Activated T-helper 2 cell treated with anti-CD3 and anti-CD28 coated beads, Interferon-gamma antibody, Interleukin-2, Interleukin-4, amounts not matched to agents 10 μg/mL and 5 μg/mL and 100 μg/mL, durations not matched to agents 14 hours and 24 hours and 36 hours (primary cell): ENCODE measurements at places on chromosomes 2 and 18. TPM values are rescaled to one million over a fixed set of nuclear protein-coding genes. Genes with fewer than 3 reads are reported as not detected.

DNA sequence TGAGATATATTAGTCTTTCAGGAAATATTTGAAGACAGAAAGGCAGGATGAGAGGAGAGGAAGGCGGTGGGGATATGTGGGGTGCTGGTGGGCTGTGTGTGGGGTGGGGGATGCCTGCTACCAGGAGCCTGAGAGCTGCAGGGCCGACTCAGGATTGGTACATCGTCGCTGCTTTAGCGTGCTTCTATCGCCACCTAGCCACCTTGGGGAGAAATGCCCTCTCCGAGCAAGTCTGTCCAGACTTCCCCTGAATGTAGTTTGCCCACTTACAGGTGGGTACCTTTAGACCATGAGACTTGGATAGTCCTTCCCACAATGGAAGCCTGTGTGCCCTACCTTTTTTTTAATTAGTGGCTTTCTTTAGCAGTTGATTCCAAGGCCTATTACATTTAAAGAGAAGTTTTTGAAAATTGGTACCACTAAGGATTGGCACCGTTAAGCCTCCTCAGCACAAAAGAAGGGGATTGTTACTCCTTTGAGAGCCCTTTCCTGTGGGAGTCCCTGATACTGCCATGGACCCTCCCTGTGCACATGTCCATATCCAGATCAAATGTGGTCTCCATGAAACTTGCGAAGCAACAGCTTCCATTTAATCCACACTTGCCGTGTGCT, 114.1 kb upstream of the NDUFV2 start:
- H3K36me3 ChIP-seq = no peaks in the 10 kb centered on the region
- no peaks in the 10 kb centered on the region for H3K4me1 ChIP-seq
- no peak overlapping the region for H3K4me3 ChIP-seq
- peak; percentile 26 for DNase-seq

GRCh38 chr2:32910883-32911598, 35.7 kb upstream of the LTBP1 start:
- no peaks in the 10 kb centered on the region for H3K36me3 ChIP-seq
- H3K27ac ChIP-seq = no peak overlapping the region
- no peak for DNase-seq
- H3K4me1 ChIP-seq = no peaks in the 10 kb centered on the region
- peaks cover 1% of the 10 kb centered on the region for H3K27me3 ChIP-seq

DNA sequence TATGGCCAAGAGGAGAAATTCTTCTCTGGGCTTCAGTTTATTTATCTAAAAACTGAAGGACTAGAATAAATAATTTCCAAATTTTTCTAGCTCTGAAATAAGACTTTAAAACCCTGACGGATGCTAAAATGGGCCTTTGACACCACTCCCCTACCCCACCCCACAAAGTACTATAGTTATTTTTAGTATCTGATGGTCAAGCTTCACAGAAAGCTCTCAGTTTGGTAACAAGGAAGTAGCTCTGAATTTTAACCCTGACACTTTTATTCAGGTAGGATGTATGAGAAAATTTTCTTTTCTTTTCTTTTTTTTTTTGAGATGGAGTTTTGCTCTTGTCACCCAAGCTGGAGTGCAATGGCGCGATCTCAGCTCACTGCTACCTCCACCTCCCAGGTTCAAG, 2.4 kb downstream of the RBKS start:
- DNase-seq = no peak
- H3K4me1 ChIP-seq = peaks cover 33% of the 10 kb centered on the region
- H3K27ac ChIP-seq = no peak overlapping the region
- no peaks in the 10 kb centered on the region for H3K27me3 ChIP-seq
- peaks cover 5% of the 10 kb centered on the region for H3K36me3 ChIP-seq
- no peak overlapping the region for H3K4me3 ChIP-seq

- H3K4me1 ChIP-seq = no peaks in the 10 kb centered on the region
- H3K27ac ChIP-seq = no peak overlapping the region
- H3K27me3 ChIP-seq = no peaks in the 10 kb centered on the region
- DNase-seq = no peak
These were observed 777.7 kb upstream of the ACVR2A start for GRCh38 chr2:147067136-147067535.

DNA sequence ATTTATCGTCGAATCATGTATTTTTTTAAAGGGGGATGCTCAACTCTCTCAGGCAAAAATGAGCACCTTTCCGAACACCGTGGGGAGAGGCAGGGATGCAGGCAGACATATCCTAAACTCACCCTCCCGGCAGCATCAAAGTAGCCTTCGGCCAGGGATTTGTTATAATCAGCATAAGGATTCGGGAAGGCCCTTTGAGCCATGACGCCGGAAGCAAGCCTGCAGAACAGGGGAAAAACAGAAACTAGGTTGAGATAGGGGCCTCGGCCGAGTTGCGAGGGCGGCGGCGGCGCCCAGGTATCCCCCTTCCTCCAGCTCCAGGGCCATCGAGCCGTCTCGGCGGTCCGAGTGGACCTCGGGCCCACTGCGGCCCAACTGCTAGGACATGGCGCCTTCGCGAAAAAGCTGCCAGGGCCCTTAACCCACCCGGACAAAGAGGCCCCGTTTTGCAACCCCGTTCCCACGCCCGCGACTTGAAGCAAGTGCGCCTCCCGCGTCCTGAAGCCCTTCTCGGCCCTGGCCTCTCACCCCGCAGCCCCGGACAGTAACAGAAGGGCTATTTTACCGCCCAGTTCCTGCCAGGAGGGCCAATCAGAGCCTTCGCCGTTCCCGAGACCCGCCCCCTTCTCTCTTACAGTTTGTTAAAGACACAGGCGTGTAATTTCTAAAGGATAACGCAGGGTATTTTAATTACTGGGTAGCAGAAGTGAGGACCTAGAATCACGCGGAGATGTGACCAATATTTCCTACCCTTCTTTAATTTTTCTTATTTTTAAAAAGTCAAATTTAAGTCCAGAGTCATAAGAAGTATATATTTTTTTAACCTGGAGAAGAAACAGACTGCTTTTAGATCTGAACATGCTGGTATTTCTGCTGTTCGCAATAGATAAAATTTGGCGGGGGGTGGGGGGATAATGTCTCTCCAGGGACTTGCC, at the start of gene LANCL1:
LANCL1 (minus strand) TSS at position 566 of the 935 bp plus-strand sequence; CDS start at position 203, 363 bp downstream.
- DNase-seq = peak; percentile 77
- H3K36me3 ChIP-seq = peaks cover 18% of the 10 kb centered on the region
- H3K4me1 ChIP-seq = peaks cover 35% of the 10 kb centered on the region
- H3K4me3 ChIP-seq = peak within 1 kb of the TSS; percentile 96
- H3K27me3 ChIP-seq = no peaks in the 10 kb centered on the region

- H3K4me1 ChIP-seq = no peaks in the 10 kb centered on the region
- no peaks in the 10 kb centered on the region for H3K36me3 ChIP-seq
- H3K27ac ChIP-seq = no peak overlapping the region
- no peak overlapping the region for H3K4me3 ChIP-seq
These were observed 128.6 kb upstream of the NYAP2 start for GRCh38 chr2:225270861-225271260.

DNA sequence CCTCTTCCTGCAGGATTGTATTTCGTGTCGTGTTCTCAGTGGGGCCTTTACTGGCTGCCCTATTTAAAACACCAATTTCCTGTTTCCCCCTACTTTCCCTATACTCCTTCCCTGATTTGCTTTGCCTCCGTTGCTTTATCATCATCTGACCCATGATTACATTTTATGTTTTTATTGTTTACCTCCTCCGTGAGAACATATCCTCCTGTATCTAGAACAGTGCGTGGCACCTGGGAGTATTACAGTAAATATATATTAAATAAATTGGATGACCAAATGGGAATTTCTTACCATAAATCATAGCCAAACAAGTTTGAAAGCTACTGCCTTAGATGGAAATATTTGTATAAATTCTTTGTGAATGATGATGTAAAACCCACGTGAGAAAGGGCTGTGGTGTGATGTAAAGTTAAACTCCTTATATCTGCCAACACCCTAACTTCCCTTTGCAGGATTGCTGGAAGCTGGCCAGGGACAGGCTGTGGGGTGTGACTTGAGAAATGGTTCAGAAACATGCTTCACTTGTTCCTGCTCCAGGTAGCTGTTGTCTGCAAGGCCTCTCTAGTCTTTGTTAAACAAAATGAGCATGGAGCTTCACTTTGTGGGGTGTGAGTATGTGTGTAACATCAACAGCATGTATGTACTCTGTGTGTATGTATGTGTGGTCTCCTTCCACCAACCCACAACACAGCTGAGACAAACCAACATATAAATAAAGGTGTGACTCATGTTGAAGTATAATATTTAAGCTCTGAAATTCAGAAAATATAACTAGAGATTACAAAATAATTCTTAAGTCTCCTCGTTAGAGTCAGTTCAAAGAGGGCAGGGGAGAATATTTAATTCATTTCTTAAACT, 40.3 kb downstream of the LHCGR start:
- H3K36me3 ChIP-seq = no peaks in the 10 kb centered on the region
- H3K27ac ChIP-seq = no peak overlapping the region
- H3K4me3 ChIP-seq = no peak overlapping the region
- no peaks in the 10 kb centered on the region for H3K4me1 ChIP-seq
- no peak for DNase-seq

- H3K4me3 ChIP-seq = no peak overlapping the region
- H3K27ac ChIP-seq = peak overlapping the region; percentile 33
- no peak for DNase-seq
- H3K27me3 ChIP-seq = no peaks in the 10 kb centered on the region
- peaks cover 77% of the 10 kb centered on the region for H3K36me3 ChIP-seq
These were observed 54.7 kb downstream of the INO80D start for GRCh38 chr2:206031162-206031784.

DNA sequence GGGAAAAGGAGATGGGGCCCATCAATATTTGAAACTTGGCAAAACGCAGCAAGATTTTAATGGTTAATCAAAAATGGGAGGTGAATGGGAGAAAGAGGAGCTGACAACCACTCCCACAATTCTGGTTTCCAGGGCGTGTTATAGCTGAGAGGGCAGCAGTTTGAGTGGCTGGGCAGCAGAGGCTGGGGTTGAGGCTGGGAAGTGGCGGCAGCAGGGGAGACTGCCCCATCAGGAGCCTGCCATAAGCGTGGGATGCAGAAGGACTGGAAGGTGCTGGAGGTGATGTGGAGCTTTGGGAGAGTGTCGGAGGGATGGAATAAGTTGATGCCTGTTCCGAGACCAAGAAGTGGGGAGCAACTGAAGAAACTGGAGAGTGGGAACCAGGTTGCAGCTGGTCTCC, 48.9 kb upstream of the SH3RF3 start:
- DNase-seq = no peak
- H3K4me3 ChIP-seq = no peak overlapping the region
- H3K27ac ChIP-seq = no peak overlapping the region
- no peaks in the 10 kb centered on the region for H3K36me3 ChIP-seq
- H3K4me1 ChIP-seq = no peaks in the 10 kb centered on the region

DNA sequence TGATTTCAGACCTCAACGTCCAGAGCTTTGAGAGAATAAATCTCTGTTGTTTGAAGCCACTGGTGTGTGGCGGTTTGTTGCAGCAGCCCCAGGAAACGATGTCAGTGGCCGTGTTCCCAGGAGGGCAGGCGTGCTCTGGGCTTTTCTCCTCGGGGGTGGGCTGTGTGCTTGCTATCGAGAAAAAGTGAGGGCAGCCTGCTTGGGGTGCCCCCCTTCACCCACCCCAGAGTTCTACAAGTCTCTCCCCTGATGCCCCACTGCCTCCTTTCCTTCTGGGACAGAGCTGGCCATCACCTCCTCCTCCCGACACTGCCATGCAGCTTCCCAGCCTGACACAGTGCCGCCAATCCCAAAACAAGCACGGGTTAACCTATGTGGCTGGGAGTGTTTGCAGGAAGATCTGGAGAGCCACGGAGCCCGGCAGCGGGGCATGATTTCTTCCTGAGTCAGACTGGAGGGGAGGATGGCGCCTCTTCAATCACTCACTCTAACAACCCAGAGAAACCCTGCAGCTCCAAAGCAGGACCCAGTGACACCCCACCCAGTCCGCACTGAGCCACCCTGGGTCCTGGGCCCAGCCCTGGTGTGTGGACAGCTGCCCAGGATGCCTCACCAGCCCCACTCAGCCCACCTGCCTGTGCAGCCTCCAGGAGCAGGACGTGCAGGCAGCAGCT, 213.7 kb upstream of the RAB6C start:
- no peak overlapping the region for H3K27ac ChIP-seq
- no peaks in the 10 kb centered on the region for H3K4me1 ChIP-seq
- no peak for DNase-seq
- H3K4me3 ChIP-seq = no peak overlapping the region

GRCh38 chr2:143720095-143720664, 591.0 kb downstream of the ARHGAP15 start:
- no peak for DNase-seq
- no peaks in the 10 kb centered on the region for H3K27me3 ChIP-seq
- no peak overlapping the region for H3K27ac ChIP-seq

- H3K36me3 ChIP-seq = no peaks in the 10 kb centered on the region
- no peak overlapping the region for H3K4me3 ChIP-seq
- no peaks in the 10 kb centered on the region for H3K4me1 ChIP-seq
These were observed 133.4 kb upstream of the GPC1 start for GRCh38 chr2:240302041-240302440.

DNA sequence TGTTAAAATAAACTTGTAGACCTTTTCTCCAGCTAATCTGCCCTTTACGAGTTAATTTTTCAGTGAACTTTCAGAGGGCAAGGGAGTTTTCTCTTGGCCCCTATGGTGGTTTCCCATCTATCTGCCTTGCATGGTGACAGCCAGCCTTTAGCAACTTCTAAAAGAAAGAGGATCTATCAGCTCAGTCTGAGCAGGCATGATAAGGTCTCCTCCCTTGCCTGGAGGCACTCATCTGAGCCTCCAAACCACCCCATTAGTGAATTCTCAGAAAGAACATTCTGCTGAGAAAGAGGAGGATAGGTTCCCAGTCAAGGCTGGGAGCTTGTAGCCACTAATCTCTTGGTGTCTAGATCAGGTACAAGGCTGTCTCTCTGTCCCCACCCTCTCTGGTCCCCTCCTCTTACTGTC, 10.7 kb upstream of the GYPC start:
- no peaks in the 10 kb centered on the region for H3K36me3 ChIP-seq
- H3K4me3 ChIP-seq = no peak overlapping the region
- no peak overlapping the region for H3K27ac ChIP-seq
- H3K27me3 ChIP-seq = peaks cover 12% of the 10 kb centered on the region
- DNase-seq = no peak
- H3K4me1 ChIP-seq = peaks cover 4% of the 10 kb centered on the region

- no peaks in the 10 kb centered on the region for H3K36me3 ChIP-seq
- DNase-seq = no peak
- H3K27ac ChIP-seq = no peak overlapping the region
- peaks cover 15% of the 10 kb centered on the region for H3K27me3 ChIP-seq
These were observed 14.2 kb upstream of the FMNL2 start for GRCh38 chr2:152320814-152321213.

Gene AQP12A
- not detected in 2 replicates for total RNA-seq

Gene HOXD13
- not detected in 2 replicates for total RNA-seq

Gene AKAIN1
- not detected in 2 replicates for total RNA-seq

Gene DSG1
- total RNA-seq = not detected in 2 replicates

Gene TCF23
- not detected in 2 replicates for total RNA-seq

Gene LIMS3
- not detected in 2 replicates for total RNA-seq

Gene MROH2A
- total RNA-seq = not detected in 2 replicates

Gene ACADL
- total RNA-seq = not detected in 2 replicates

Gene VWC2L
- total RNA-seq = not detected in 2 replicates
